Common myeloid progenitor, CD34-positive (primary cell): ENCODE measurements at places on chromosomes 4 and X.

DNA sequence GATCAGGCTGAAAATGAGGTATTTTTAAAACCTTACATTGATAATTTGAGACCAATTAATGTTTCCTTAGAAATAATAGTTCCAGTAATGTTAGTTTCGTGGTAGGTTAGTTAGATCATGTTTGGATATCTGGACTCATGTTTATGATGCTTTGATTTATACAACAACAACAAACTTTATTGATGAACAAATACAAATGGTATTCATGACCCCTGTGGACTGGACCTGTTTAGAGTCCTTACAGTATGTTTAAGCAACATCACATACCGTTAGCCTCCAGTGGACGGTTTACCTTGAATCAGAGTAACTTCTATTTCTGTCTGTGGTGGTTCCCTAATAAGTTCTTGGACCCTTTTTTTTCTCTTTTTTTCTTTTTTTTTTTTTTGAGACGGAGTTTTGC is 18.0 kb downstream of the ZRSR2 start:
- no peaks in the 10 kb centered on the region for H3K27me3 ChIP-seq
- H3K4me3 ChIP-seq: no peak overlapping the region
- peaks cover 2% of the 10 kb centered on the region for H3K36me3 ChIP-seq
- no peak for DNase-seq
- no peaks in the 10 kb centered on the region for H3K4me1 ChIP-seq

DNA sequence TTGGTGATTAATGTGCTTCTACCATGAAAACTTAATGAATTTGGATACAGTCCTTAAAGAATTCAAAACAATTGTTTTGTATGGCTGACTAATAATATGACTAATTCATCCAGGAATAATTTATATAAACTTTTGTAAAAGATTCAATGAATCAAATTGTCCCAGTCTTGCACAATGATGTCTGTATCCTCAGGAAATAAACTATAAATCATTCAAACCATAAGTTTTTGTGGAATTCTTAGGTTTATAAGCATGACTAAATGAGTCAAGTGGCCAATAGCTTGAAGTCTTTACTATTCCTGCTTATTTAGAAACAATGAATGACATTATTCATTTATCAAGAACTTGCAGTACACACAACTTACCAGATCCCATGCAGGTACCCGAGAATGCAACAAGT is 935.0 kb upstream of the INTU start:
- H3K36me3 ChIP-seq: no peaks in the 10 kb centered on the region
- H3K27me3 ChIP-seq: no peaks in the 10 kb centered on the region
- no peaks in the 10 kb centered on the region for H3K4me1 ChIP-seq
- H3K27ac ChIP-seq: no peak overlapping the region
- no peak overlapping the region for H3K4me3 ChIP-seq

GRCh38 chr4:111037591-111038360 is 414.9 kb upstream of the PITX2 start:
- DNase-seq: no peak
- H3K27me3 ChIP-seq: no peaks in the 10 kb centered on the region
- no peak overlapping the region for H3K27ac ChIP-seq
- H3K4me3 ChIP-seq: no peak overlapping the region
- no peaks in the 10 kb centered on the region for H3K36me3 ChIP-seq
- H3K4me1 ChIP-seq: no peaks in the 10 kb centered on the region

GRCh38 chr4:159210975-159211374 is 108.1 kb downstream of the RAPGEF2 start:
- no peaks in the 10 kb centered on the region for H3K27me3 ChIP-seq
- DNase-seq: no peak
- peaks cover 5% of the 10 kb centered on the region for H3K36me3 ChIP-seq
- peaks cover 16% of the 10 kb centered on the region for H3K4me1 ChIP-seq

DNA sequence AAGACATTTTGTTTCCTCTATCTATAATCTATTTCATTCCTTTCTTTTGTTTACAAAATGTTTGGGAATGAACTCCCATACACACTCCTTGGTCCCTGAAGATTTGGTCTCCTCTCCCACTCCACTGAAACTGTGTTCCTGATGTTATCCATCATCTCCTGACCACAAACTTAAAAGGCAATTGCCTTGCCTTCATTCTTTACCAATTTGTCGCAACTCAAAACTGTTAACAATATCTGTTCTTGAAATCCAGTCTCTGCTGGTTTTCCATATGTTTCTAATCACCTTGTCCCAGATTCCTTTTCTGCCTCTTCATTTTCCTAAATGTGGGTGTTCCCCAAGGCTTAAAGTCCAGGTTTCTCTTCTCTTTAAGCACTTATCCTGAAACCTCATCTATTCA is 262.2 kb upstream of the TTC29 start:
- no peaks in the 10 kb centered on the region for H3K36me3 ChIP-seq
- no peak overlapping the region for H3K4me3 ChIP-seq
- H3K27me3 ChIP-seq: no peaks in the 10 kb centered on the region
- H3K4me1 ChIP-seq: no peaks in the 10 kb centered on the region
- H3K27ac ChIP-seq: no peak overlapping the region
- no peak for DNase-seq

DNA sequence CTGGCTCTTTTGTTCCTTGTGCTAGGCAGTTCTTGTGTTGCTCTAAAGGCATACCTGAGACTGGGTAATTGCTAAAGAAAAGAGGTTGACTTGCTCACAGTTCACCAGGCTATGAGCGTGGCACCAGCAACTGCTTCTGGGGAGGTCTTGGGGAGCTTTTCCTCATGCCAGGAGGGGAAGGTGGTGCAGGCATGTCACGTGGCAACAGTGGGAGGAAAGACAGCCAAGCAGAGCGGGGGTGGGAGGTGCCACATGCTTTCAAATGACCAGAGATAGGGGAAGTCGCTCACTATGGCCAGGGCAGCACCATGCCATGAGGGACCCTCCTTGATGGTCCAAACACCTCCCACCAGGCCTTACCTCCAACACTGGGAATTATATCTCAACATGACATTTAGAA is 4.7 kb downstream of the MAGEB17 start:
- no peaks in the 10 kb centered on the region for H3K4me1 ChIP-seq
- H3K27ac ChIP-seq: no peak overlapping the region
- H3K4me3 ChIP-seq: no peak overlapping the region
- DNase-seq: no peak
- no peaks in the 10 kb centered on the region for H3K36me3 ChIP-seq

DNA sequence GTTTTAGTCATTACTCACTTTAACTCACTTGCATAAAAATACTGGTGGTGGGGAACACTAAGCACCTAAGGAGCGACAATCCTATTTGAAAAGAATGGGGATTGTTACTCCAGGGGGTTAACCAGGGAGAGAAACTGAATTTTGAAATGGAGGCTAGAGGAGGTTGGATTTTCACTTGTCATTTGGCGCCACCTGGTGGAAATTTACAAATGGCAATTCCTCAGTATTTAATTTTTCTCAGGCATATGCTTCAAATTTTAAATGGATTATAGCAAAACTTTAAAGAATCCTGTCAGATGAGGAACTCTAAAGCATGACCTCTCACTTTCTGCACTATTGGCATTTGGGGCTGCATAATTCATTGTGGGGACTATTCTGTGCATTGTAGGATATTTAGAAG is 2.7 kb upstream of the GEMIN8 start:
- no peak overlapping the region for H3K4me3 ChIP-seq
- peak; percentile 82 for DNase-seq
- H3K36me3 ChIP-seq: no peaks in the 10 kb centered on the region
- H3K4me1 ChIP-seq: peaks cover 7% of the 10 kb centered on the region

DNA sequence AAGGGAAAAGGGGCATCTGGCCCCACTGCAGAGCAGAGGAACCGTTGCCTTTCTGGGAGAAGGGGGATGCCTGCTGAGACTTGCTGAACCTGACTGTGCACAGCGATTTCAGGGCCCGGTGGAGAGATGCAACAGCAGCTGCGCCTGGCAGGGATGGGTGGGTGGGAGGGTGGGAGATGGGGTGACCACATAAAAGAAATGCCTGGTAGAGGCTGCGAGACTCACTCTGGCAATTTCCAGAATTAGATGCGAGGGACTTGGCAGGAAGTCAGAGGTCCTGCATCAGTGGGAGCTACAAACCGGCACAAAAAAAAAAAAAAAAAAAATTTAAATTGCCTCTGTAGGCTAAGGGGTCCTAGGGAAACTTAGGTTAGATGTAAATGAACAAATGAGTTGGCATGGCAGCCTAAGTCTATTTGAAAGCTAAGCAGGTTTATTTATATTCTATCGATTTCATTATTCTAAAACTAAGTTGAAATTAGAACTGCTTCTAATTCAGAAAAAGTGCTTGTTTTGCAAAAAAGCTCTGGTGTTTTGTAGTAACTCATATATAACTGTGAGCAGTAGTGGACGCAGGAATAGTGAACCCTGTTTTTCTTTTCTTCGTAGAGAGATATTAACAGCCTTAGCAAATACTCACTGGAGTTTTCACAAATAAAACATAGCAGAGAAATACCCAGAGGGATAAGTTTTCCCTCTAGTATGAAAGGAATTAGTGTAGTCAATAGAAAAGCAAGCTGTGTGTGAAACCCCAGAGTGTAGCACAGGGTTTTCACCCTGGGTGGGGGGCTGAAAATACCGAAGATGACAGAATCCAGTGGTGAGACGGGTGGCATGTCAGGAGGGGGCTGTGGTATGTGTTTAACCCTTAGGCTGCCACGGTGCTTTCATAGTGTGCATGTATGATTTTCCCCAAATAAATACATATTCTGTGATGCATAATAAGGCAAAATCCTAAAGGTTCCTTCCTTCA is 130.1 kb downstream of the EGF start:
- H3K4me3 ChIP-seq: no peak overlapping the region
- H3K27me3 ChIP-seq: no peaks in the 10 kb centered on the region
- no peaks in the 10 kb centered on the region for H3K4me1 ChIP-seq
- no peaks in the 10 kb centered on the region for H3K36me3 ChIP-seq
- no peak overlapping the region for H3K27ac ChIP-seq

DNA sequence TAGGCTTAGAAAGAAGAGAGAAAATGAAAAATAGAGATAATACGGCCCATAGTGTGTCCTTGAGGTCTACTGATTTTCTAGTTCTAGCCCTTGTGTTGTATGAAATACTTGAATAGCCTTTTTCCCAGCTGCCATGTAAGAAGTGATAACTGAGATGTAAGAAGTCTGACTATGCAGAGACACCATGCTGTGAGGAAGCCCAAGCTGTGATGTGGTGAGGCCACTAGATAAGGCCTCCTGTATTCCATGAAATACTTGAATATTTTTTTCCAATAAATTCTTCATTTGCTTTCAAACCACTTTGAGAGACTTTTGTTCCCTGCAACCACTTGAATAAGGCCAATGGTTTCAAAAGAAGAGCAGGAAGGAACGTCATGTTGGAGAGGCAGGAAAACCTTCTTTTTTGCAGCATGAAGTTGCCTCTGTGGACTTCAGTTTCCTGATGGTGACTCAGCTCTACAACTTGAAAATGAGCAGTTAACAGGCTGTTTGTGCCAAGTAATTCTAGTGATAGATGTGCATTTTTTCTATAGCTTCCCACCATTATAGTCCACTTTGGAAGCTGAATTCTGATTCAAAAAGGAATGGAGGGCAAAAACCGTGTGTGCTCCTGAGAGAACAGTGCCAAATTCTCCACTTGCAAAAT is 25.5 kb upstream of the FAM9C start:
- H3K36me3 ChIP-seq: no peaks in the 10 kb centered on the region
- H3K4me1 ChIP-seq: peaks cover 3% of the 10 kb centered on the region
- H3K27me3 ChIP-seq: no peaks in the 10 kb centered on the region
- DNase-seq: no peak
- H3K27ac ChIP-seq: no peak overlapping the region
- H3K4me3 ChIP-seq: no peak overlapping the region

DNA sequence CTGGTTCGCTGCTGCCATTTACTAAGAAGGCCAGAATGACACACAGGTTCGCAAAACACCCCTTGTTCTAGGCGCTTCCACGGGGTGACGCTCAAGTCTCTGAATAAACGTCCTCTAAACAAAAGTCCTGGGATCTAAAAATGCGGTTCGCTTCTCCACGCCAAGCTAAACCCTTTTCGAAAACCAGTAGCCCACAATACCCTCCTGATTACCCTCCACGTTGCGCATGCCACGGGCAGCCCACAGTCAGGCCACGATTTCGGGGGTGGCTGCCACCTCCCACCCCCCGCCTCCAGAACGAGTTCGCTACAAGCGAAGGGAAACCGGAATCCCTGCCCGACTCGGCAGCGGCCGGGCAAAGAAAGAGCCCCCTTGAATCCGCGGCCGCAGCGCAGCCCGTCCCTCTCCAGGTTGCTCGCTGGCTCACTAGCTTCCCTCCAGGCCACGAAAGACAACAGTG is 423 bp downstream of the RPL39 start:
- no peaks in the 10 kb centered on the region for H3K27me3 ChIP-seq
- H3K4me3 ChIP-seq: peak overlapping the region; percentile 74
- DNase-seq: peak; percentile 66

- H3K4me1 ChIP-seq: peaks cover 4% of the 10 kb centered on the region
- no peak overlapping the region for H3K27ac ChIP-seq
- no peak overlapping the region for H3K4me3 ChIP-seq
- no peak for DNase-seq
Measured at GRCh38 chr4:112173593-112174558, 28.6 kb downstream of the FAM241A start.

DNA sequence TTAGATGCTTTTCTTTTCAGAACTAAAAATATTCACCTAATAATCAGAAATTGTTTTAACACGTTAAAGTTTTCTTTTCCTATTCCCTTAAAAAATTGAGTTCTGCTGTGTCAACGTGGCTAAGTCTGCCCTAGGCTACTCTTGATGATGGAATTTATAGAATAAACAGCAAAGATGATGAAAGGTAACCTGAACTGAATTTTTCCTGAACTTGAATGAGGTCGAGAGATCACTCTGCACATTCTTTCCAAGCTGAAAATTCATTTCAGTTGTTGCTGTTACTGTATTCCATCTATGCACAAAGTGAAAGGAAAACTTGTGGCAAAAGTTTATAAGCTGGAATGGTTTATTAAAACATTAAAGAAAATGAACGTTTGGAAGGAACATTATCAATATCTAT is 245.9 kb upstream of the GIMD1 start:
- no peak for DNase-seq
- no peak overlapping the region for H3K27ac ChIP-seq
- no peaks in the 10 kb centered on the region for H3K36me3 ChIP-seq
- H3K4me3 ChIP-seq: no peak overlapping the region

GRCh38 chr4:180640193-180640592 is 1603.0 kb upstream of the TENM3 start:
- no peak overlapping the region for H3K27ac ChIP-seq
- H3K27me3 ChIP-seq: no peaks in the 10 kb centered on the region
- no peak overlapping the region for H3K4me3 ChIP-seq
- H3K4me1 ChIP-seq: no peaks in the 10 kb centered on the region

GRCh38 chr4:58061967-58062366 is 951.8 kb upstream of the IGFBP7 start:
- H3K27me3 ChIP-seq: no peaks in the 10 kb centered on the region
- no peak overlapping the region for H3K4me3 ChIP-seq
- no peaks in the 10 kb centered on the region for H3K36me3 ChIP-seq
- no peaks in the 10 kb centered on the region for H3K4me1 ChIP-seq

GRCh38 chrX:24201216-24201615 is 51.7 kb downstream of the ZFX start:
- no peaks in the 10 kb centered on the region for H3K27me3 ChIP-seq
- no peak overlapping the region for H3K27ac ChIP-seq
- no peaks in the 10 kb centered on the region for H3K4me1 ChIP-seq

GRCh38 chrX:18016941-18017340 is 155.8 kb upstream of the RAI2 start:
- no peaks in the 10 kb centered on the region for H3K36me3 ChIP-seq
- H3K4me1 ChIP-seq: no peaks in the 10 kb centered on the region
- H3K4me3 ChIP-seq: no peak overlapping the region
- DNase-seq: no peak
- no peaks in the 10 kb centered on the region for H3K27me3 ChIP-seq
- H3K27ac ChIP-seq: no peak overlapping the region
